NCI-H1436 (cell line): ENCODE measurements at places on chromosomes 5 and 9.

DNA sequence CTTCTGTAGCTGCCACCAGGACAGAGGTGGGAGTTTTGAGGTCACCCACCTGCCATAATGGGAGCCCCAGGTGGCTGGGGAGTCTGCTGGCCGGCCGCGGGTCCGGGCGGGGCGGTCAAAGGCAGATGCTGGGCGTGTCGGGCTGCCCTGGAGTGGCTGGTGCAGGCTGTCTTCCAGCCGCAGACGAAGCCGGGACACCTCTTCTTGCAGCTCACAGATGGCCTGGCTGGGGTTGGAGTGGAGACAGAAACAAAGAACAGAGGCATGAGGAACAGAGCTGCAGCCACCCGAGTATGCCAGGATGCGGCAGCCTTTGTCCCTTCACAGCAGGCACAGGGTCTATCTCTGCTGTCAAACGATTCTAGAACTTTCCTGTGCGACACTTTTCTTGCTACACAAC, 18.0 kb downstream of the ORM2 start:
- DNase-seq, result no peak

DNA sequence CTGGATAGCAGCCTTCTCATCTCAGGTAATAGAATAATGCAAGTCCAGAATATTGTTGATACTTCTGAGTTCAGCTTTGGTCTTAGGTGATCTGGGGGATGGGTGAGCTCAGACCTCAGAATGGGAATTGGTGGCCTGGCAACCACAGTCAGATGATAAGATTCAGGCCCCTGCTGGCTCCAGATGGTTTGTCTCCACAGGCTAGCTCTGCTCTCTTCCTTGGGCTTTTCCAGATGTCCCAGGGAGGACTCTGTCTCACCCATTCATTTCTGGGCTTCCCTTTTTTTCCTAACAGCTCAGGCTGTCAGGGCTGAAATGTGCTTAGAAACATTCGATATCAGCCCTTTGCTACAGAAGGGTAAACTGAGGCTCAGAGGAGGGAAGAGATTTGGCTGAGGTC, 17.6 kb upstream of the TNFSF15 start:
- no peak for DNase-seq

DNA sequence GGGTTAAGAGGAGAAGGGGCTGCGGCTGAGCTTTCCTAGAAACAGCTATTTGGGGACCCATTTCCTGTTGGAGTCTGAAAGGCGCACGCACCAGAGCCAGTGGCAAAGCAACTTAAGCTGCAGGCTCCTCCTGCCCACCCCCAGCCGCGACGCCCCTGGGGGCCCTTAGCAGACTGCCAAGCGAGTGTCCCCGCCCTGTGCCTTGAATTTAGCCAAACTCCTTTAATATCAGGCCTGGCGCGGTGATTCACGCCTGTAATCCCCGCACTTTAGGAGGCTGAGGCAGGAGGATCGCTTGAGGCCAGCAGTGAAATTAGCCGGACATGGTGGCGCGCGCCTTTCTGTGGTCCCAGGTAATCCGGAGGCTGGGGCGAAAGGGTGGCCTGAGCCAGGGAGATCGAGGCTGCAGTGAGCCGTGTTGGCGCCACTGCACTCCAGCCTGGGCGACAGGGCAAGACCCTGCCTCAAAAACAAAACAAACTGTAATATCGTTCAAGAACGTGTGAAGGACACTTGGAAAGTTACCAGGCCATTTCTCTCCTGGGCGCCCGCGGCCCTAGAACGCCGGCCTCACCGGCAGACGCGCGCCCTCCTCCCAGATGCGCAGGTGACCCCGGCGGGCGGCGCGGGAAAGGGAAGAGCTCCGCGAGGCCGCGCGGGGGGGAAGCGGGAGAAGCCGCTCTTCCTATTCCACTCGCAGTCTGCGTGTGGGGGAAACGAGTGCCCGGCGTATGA, 1.0 kb upstream of the F2R start:
- no peak for DNase-seq

- no peak for DNase-seq
Measured at GRCh38 chr9:93012963-93013855, 45.3 kb upstream of the SUSD3 start.

DNA sequence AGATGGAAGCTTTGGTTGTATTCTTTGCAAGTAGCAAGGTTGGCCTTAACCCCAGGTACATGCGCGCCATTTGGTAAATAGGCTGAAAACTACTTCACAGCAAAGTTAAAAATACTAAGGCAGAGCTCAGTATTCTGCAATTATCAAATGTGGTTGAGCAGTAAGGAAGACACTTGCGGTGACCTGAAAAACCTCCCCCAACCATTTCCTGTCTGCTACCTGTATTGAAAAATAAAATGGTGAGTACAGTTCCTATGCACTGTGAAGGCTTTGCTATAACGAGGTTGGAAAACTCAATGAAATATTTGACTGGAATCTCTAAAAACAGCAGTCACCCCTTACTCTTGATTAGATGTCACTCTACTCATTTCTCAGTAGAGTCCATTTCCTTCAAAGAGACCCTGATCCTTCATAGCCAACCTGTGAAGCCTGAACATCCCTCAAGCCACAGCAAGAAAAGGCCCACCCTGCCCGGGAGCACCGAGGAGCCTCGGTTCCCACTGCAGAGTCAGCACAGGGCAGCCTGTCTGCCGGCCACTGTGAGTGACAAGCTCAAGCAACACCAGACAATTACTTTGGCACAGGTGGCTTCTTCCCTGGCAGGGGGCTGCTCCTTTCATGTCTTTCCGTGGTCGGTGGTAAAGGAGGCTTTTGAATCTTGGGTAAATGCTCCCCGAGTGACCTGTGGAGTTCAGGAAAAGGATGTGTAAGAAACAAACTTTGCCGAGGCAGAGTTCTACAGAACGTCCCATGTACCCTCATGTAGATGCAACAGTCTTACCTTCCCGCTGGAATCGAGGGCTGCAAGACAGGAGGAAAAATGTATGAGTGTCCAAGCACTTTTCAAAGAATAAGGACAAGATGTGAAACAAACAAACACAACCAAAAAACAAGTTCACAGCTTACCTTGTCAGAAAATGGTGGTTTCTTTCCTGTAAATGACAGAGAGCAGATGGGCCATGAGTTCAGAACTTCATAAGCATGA, 29.6 kb downstream of the C5orf58 start:
- no peak for DNase-seq

DNA sequence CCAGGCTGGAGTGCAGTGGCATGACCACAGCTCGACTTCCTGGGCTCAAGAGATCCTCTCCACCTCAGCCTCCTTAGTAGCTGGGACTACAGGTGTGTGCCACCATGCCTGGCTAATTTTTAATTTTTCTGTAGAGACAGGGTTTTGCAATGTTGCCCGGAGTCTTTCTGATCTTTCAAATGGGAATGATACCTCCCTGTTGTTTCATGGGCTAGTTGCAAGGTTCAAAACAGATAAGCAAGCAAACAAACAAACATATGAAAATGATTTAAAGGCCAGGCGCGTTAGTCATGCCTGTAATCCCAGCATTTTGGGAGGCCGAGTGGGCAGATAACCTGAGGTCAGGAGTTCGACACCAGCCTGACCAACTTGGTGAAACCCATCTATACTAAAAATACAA, 45.3 kb upstream of the PLPP1 start:
- DNase-seq, result no peak

GRCh38 chr5:137573376-137573775, 74.2 kb upstream of the SPOCK1 start:
- DNase-seq, result no peak

GRCh38 chr9:136656183-136656738, 6.5 kb upstream of the EGFL7 start:
- DNase-seq, result no peak

GRCh38 chr9:6876195-6876894, 118.6 kb downstream of the KDM4C start:
- DNase-seq, result no peak

DNA sequence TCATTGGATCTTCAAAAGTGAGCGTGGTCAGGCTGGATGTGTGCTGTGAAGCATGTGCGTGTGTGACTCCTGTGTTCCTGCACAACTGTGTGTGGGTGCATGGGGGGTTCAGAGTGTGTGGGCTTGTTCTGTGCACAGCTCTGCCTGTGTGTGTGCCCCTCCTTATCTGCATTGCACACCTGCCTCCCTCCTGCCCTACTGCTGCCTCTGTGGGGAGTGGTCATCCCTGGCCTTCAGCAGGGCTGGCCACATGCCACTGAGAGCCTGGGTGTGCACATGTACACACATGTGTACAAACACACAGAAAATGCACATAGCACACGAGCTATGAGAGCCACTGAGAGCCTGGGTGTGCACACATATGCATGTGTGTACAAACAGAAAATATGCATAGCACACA, 92.1 kb downstream of the CACNA1B start:
- no peak for DNase-seq

- DNase-seq, result no peak
Measured at GRCh38 chr5:1445689-1446601, 705 bp upstream of the SLC6A3 start.

- no peak for DNase-seq
Measured at GRCh38 chr5:72597456-72597948, 90.3 kb upstream of the ZNF366 start.

- DNase-seq, result no peak
Measured at GRCh38 chr5:84549054-84549453, 164.4 kb upstream of the EDIL3 start.

DNA sequence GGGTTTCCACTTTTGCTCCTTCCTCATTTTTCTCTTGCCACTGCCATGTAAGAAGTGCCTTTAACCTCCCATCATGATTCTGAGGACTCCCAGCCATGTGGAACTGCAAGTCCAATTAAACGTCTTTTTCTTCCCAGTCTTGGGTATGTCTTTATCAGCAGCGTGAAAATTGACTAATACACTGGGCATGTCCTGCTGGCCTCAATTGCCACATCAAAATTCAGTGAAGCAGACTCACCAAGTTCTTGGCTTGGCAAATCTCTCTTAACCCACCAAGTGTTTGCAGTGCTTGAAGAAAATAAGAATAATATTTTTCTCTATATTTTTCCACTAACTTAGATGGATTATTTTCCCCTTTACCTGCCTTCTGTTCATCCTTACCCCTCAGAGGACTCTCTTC, 212.0 kb downstream of the BRINP1 start:
- DNase-seq, result no peak

GRCh38 chr5:141821430-141821925, 56.7 kb downstream of the PCDH1 start:
- DNase-seq, result peak; percentile 25

- DNase-seq, result no peak
Measured at GRCh38 chr5:74251141-74252035, 389.1 kb downstream of the ENC1 start.

DNA sequence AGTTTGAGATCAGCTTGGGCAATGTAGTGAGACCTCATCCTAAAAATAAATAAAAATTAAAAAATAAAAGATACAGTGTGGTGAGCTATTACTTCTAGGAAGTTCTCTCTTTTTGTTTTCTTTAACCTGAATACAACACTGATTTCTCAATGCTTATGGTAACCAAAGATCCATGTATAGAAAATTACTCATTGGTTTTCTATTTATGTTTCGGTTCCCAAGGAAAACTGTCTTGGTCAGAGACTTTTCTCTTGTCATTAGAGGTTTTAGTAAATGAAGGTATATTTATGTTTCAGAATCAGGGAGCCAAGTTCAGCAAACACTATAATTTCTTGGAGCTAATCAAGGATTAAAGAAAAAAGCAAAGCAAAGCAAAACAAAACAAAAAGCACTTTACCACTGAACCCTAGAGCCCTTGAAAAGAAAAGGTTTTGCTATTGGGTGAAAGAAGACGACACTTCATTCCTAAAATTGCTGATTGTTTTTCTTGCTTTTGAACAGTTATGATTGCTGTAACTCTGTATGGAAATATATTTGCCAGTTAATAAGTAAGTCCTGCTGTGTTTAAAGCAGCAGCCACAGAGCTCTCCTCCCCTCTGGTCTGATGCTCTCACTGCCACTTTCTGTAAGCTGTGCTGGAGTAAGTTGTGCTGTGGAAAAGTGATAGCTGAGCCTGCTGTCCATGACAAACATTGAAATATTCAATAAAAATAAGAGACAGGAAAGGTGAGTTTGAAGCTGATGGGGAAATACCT, 298.2 kb downstream of the CD180 start:
- DNase-seq, result no peak

DNA sequence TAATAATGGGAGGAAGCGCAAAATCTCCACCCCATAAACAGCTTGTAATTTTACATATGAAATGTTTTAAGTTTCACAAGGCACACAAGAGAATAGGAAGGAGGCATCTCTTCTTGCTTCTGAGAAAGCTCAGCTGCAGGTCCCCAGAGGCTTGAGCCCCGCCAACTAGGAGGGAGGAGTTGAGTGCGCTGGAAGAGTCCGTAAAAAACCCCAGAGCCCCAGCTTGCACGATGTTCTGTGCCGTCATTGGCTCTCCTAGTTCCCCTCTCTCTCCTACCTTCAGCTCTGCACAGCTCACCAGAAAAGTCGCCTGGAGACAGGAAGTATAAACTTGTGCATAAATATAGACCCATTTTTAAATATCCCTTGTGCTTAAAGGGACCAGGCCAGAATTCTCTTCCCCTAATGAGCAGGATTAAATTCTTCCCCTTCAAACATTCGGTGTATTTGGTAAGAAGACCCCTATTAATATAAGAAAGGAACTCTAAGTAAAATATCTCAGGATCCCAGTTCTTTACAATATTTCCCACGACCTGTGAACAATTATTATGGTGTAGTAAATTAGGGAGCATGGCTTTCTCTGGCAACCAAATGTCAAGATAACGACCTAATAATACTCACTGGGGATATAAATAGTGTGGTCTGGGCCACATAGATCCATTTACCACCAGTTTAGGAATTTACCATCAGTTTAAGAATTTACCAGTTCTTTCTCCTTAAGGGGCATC, 13.7 kb downstream of the GLRX start:
- peak; percentile 51 for DNase-seq

DNA sequence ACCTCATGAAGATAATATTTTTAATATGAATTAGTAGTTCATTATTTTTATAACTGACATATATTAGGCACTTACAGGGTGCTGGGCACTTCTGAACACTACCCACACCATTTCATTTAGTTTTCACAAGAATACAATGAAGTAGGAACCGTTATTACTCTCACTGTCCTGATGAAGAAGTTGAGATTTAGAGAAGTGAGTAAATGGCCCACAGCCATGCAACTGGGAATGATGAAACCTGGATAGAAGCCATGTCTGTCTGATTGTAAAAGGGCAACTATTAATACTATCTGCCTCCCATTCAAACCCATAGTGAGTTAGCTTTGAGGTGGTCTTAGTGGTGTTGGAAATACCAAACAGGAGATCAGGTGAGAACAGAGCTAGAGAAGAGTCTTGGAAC, 29.6 kb upstream of the OTULINL start:
- DNase-seq, result no peak

GRCh38 chr9:99201603-99202002, 20.1 kb downstream of the ALG2 start:
- DNase-seq, result no peak

- DNase-seq, result no peak
Measured at GRCh38 chr9:15725953-15726352, 173.1 kb downstream of the CCDC171 start.

- DNase-seq, result no peak
Measured at GRCh38 chr9:35110327-35110761, 5.3 kb downstream of the ATOSB start.

GRCh38 chr5:126253406-126253805, 169.8 kb upstream of the GRAMD2B start:
- no peak for DNase-seq

- DNase-seq, result no peak
Measured at GRCh38 chr9:136159851-136160250, 41.2 kb upstream of the TMEM250 start.
